ENCODE measurements at places on chromosomes 16 and 17.
A peak's percentile ranks its signal among the peaks of the same experiment; 100 is the strongest.

- no peak for DNase-seq
Measured at GRCh38 chr17:31453896-31454295, 62.4 kb downstream of the RAB11FIP4 start.

GRCh38 chr17:28110184-28110583 is 67.7 kb downstream of the NLK start:
- no peak for DNase-seq

GRCh38 chr16:57711-58110 is 4.1 kb downstream of the SNRNP25 start:
- no peak for DNase-seq

DNA sequence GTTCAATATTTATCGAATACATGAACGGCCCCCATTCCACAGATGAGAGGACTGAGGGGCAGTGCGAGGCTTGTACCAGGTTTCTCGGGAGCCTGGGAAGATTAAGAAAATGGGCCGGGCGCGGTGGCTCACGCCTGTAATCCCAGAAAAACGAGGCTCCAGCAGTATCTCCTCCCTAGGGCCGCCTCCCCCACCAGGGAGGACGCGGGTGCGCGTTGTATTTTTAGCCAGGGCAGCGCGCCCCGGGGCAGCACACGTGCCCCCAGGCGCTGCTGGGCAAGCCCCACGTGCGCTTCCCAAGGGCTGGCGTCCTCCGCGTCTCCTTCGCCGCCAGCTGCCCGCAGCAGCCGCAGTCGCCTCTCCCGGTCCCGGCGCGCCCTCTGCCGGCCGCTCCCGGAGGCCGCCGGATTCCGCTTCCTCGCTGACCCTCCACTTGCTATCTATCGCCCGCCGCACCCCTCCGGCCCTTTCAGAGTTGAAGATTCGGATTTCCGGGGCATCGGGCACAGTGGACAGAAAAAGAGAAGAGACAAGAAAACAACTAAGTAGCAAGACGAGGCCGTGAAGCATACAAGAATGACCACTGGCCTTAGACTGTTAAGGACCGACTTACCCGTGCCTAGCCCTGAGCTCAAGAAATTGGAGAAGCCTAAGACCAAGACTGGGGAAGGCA is 1.9 kb upstream of the YBX2 start:
- peak; percentile 74 for DNase-seq

Measured in CD4-positive, alpha-beta T cell treated with Interleukin-15 for 1 hour (primary cell).